ENCODE measurements at places on chromosomes 12 and 14.

GRCh38 chr14:94593376-94593748 is 12.1 kb downstream of the SERPINA5 start:
- no peak for DNase-seq

DNA sequence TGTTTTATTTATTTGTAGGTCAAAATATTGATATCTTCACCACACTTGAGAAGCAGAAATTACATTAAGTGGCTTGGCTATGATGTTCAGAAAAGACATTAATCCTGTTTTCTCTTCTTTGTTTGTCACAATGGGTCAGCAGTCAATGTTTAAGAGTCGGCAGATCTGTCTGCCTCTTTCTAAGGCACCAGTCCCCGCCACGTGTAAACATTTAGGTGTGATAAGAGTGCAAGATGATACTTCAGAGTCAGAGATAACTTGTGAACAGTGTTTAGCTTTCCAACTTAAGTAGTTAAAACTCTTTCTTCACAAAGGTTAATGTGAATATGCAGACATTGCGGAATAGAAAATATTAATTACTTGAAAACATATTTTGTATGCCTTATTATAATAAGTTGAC is 160.9 kb downstream of the OTOGL start:
- no peak for DNase-seq

- no peak for DNase-seq
These were observed 38.6 kb downstream of the MGST1 start for GRCh38 chr12:16385782-16386646.

DNA sequence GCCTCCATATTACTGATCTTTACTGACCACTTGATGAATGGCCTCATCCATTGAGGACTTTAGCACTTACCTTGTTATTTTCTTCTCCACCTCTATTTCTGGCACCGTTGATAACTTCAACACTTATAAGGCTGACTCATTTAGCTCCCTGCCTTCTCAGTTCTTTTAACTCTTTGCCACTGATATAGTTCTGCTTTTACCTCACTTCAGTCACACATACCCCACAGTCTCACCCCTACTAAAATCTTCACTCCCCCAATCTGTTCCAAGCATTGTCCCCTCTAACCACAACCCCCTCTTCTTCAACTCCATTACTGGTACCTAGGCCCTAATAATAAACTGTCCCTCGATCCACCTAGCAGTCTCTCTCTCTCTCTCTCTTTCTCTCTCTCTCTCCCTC is 141.0 kb downstream of the PAH start:
- no peak for DNase-seq

- no peak for DNase-seq
These were observed 107.9 kb downstream of the SLC38A4 start for GRCh38 chr12:46717868-46718267.

GRCh38 chr14:31703056-31703455 is 141.9 kb downstream of the NUBPL start:
- DNase-seq = no peak

DNA sequence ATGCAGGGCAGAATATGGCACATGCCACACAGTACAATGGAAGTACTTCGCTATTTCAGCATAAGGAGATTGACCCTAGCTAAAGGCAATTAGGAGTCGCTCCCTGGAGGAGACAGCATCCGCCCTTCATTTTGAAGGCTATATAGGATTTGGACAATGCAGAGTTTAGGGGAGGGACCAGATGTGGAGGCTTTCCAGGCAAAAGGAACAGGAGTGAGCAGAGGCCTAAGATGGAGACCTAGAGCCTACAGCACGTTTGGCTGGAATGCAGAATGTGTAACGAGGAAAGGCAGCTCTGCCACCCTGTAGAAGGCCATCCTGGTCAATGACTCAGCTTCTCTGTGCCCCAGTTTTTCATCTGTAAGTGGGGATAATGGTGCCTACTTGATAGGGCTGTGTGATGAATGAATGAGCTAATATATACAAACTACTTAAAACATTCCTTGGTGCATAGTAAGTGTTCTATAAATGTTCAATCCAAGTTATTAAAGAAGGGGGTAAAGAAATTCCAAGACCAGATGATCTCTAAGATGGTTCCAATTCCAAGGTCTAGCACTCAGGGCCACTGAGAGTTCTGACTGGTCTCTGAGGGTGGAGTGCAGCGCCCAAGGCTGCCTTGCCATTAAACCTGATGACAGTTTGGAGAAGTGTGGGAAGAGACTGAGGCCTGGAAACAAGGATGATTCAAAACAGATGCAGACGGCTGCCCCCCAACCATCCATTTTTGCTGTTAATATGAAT is 54.3 kb upstream of the FRMD6 start:
- no peak for DNase-seq

- DNase-seq = no peak
These were observed 470.3 kb downstream of the FOXG1 start for GRCh38 chr14:29236848-29237247.

- DNase-seq = no peak
These were observed 154.9 kb downstream of the DYRK2 start for GRCh38 chr12:67803278-67803993.

DNA sequence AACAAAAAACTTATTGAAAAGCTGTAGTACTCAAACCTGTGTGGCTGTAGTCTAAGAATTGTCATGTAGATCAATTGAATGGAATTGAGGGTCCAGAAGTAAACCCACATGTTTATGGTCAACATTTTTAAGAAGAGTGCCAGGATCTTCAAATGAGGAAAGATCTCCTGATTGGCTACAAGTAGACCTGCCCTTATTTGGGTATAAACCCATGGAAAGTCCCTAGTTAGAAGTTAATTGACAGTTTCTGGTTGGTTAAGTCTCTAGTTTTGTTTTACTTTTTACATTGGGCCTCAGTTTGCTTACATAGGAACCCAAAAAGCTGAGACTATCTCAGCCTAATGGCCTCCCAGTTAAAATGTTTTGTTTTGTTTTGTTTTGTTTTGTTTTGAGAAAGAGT is 91.9 kb upstream of the RESF1 start:
- DNase-seq = no peak

DNA sequence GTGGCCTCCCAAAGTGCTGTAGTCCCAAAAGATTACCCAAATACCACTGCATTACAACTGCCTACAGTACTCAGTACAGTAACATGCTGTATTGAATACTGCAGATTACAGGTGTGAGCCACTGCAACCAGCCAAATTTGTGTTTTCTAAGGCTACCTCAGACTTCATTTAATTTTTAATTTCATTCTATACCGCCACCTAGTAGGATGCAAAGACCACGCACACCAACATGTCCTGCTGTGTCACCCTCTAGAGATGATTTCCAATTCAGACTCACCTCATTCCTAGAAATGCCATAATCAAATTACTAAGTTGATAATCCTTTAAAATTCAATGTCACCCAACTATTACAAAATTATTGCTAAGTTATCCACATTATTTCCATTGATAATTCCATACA is 15.1 kb downstream of the DICER1 start:
- DNase-seq = no peak

- no peak for DNase-seq
These were observed 54.8 kb downstream of the GOLGA5 start for GRCh38 chr14:92848887-92849286.

DNA sequence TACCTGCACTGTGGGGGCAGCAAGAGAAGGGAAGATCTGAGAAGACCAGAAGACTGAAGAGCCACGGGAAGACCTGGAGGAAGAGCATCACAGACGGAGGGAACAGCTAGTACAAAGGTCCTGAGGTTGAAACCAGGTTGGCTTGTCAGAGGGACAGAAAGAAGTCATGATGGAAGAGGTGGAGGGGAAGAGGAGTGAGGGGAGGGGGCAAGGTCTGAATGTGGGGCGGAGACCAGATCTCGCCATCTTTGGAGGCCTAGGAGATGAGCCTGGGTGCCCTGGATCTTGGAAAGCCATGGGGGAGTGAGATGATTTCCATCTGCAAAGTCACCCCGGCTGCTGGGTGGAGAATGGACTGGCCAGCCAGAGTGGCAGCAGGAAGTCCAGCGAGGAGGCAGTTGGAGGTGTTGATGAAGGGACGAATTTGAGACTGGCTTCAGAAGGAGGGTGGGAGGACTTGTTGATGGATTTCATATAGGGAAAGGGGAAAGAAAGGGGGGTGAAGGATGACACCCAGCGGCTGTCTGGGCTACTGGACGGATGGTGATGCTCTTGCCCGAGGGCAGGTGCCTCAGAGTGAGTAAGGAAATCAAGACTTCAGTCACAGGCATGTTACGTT is 14.6 kb upstream of the UBC start:
- no peak for DNase-seq

- no peak for DNase-seq
These were observed 8.9 kb downstream of the TOGARAM1 start for GRCh38 chr14:44970907-44971306.
